ENCODE measurements at places on chromosomes 11 and 22.

DNA sequence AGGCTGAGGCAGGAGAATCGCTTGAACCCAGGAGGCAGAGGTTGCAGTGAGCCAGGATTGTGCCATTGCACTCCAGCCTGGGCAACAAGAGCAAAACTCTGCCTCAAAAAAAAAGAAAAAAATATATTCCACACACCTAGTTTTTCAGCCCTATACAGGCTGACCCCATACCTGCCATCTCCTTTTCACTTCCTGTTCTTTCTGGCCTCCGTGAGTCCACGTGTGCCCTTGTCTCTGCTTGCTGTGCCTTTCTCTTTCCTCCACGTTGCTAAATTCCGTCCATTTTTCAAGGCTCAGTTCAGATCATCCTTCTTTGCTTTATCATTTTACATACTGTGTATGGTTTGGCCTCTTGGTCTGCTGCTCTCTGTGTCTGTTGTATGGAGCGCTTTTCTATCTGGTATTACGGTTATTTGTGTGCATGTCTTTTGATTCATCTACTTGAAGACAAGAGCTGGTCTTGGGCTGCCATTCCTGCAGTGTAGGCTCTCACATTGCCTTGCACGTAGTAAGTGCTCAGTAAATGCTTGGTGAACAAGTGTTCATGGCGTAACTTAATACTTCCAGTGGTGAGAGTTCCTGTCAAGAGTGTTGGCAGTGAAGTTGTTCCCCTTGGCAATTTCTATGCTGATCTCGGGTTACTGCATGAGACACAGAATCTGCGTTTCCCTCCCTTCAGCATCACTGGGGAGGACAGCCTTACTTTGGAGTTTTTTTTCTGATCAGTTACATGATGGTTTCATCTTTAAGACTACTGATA is 57.5 kb downstream of the PTPRJ start:
- no peak for DNase-seq

- DNase-seq: no peak
Observed at GRCh38 chr22:36442506-36443197, 38.8 kb downstream of the TXN2 start.

GRCh38 chr11:58731819-58732218 is at the start of gene GLYAT:
GLYAT (minus strand) TSS chr11:58731943; CDS start chr11:58724496, 7,447 bp downstream.
- DNase-seq: no peak

- no peak for DNase-seq
Observed at GRCh38 chr11:11937433-11937832, 71.0 kb downstream of the DKK3 start.

DNA sequence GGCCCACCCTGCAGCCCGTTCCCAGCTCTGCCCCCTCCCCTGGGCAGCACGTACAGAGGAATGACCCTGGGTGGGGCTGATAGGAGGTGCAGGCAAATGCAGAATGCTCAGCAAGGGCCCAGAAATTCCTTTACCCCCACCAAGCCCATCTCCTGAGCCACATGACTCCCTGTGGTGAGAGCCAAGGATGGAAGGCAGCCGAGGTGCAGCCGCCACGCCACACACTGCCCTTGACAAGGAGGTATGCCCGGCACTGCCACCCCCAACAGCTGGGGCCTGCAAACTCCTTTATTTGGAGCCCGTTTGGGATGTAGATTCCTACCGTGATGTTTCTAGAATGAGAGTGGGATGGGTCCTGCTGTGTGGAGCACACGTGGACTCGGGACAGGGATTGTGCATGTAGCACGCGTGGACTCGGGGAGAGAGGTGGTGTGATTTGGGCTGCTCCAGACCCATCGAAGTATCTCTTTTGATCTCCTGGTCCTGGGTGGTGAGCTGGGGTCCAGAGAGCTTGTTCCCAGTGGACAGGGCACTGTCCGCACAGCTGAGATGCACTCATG is 12.9 kb downstream of the GTSE1 start:
- DNase-seq: no peak

- DNase-seq: no peak
Observed at GRCh38 chr11:120039039-120039438, 98.9 kb downstream of the TRIM29 start.

Measured in non-pigmented ciliary epithelial cell (primary cell).